H4 (cell line): ENCODE measurements at places on chromosomes 3 and 15. TPM values are rescaled to one million over a fixed set of nuclear protein-coding genes. Genes with fewer than 3 reads are reported as not detected.

DNA sequence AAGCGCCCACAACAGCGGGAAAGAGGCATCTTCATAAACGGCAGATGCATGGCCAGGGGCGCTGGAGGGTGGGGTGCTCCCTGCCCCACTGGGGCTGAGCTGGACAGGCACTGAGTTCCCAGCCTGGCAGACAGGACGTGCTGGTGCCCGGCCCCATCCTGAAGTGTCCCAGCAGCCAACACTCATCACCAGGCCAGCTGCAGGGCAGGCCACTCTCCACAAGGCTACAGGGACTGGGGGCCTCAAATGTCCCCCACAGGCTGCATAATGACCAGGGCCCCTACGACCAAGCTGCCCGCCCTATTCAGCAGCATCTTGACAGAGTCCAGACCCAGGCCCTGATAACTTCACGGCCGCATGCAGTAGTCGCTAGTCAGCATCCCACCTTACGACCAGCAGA, 124.1 kb upstream of the IQSEC1 start:
- no peak for DNase-seq

Gene SIDT1
- total RNA-seq: not detected in 2 replicates

DNA sequence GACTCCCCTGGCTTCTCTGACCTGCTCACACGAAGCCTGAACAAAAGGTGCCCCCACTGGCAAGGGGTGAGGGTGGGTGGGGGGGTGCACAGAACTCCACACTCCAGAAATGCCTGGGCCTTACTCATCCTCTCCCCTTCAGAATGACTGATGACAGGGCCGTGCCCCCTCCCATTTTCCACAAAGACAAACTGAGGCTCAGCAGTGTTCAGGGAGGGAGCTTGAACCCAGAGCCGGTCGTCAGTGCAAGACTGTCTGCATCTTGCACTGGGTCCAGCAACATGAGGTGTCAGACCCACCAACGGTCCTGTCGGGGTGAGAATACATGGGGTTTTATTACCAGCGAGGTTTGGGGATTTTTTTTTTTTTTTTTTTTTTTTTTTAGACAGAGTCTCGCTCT, 15.3 kb downstream of the IGDCC3 start:
- DNase-seq: no peak

Gene CMTM7
- total RNA-seq: 5.5 and 7.1 TPM in 2 replicates

Gene GOLGA6L10
- total RNA-seq: 0.56 TPM in 1 of 2 replicates, not detected in the other
